ENCODE measurements at places on chromosomes 5 and 9. TPM values are rescaled to one million over a fixed set of nuclear protein-coding genes. Genes with fewer than 3 reads are reported as not detected.

CCNI2 gene
- total RNA-seq, result 5.9 TPM

GRCh38 chr5:181189363-181189961 is 15.5 kb downstream of the TRIM7 start:
- DNase-seq, result no peak

DNA sequence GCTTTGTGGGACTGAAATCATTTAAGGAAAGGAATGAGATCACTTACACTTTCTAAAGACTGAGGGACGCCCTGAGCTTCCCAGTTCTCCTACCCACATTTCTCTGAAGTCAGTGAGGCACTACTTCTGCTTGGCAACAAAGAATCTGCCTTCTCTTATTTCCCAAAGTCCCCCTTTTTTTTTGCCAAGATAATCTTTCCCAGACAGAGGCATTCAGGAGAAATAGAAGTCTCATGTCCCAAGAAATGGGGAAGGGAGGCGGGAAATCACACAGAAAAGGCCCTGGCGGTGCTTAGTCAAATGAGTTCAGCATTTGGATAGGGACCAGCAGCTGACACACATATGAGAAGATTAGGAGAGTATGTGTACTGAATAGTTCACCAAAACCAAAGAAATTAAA is 159.7 kb downstream of the MUSK start:
- DNase-seq, result no peak

DNA sequence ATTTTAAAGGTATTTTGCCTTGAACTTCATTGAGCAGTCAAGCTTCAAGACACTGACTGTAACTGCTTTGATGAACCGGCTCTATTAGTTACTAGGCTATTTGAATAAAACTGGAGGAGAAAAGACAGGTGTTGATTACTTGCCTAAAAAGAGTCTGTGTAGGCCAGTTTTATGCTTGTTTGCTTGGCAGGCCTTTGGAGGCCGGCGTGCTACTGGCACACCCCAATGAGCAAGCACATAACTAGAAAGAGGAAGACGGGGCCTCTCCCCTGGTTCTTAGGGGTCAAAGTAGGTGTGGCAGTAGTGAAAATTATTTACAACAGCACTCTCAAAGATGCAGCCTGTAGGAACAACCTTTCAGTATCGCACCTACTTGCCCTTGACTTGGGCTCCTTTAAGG is 2.1 kb upstream of the ZFR start:
- DNase-seq, result peak; percentile 15

DNA sequence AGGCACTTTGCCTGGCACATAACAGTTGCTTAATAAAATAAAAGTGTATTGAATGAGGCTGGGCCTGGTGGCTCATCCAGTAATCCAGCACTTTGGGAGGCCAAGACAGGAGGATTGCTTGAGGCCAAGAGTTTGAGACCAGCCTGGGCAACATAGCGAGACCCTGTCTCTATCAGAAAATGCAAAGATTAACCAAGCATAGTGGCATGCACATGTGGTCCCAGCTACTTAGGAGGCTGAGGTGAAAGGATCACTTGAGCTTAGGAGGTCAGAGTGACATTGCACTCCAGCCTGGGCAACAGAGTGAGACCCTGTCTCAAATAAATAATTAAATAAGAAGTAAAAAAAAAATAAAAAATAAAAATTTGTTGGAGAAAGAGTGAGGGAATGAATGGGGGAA is 21.2 kb downstream of the TNFAIP8 start:
- DNase-seq, result no peak

DNA sequence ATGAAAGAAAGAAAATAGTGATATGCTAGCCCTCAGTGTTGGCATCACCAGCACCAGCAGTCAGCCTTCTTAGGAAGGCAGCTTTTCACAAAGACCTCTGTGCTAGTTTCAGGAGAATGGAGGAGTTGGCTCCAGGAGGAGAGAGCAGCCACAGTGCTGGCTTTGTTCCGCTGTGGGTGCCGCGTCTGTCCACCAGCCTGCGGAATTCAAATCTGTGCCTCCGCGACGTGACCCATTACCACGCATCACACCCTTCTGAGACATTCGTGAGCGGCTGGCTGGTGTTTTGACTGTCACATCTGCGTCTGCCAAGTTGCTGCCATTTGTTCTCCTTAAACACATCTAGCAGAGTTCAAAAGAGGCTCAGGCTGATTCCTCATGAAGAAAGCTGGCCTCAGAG is 34.4 kb downstream of the SNX18 start:
- DNase-seq, result no peak

PHF24 gene
- total RNA-seq, result 111 TPM

GRCh38 chr9:19026375-19026774 is 6.6 kb downstream of the SAXO1 start:
- DNase-seq, result no peak

All from prostate gland (tissue), 2 donors.